ENCODE measurements at places on chromosomes 12 and 14. TPM values are rescaled to one million over a fixed set of nuclear protein-coding genes. Genes with fewer than 3 reads are reported as not detected.
A peak's percentile ranks its signal among the peaks of the same experiment; 100 is the strongest.

DNA sequence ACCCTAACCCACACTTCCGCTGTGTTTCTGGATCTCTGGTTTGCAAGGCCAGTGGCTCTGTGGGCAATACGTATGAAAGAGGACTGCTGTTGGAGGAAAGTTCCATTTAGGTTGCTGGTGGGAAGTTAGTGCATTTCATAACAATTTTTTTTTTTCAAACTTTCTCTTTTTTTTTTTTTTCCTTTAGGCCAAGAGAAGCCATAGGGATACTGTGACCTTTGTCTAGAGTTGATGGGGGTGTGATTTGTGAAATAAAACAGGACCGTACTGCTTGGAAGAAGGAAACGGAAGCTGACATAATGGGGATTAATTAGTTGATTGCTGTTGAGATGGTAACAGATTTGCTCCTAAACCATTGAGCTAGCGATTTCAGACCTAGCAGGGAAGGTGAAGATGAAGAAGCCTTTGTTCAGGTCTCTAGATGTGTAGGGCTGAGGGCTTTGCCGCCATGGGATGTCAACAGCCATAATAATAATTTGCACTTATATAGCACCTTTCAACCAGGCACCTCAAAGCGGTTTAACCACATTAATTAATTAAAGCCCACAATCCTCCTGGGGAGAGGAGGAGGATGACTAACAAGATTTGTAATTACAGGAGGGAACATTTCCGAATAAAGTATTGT, 315.3 kb downstream of the ZFP36L1 start:
- no peak for DNase-seq

The KLHL28 gene
- total RNA-seq = 16.1 TPM

- DNase-seq = peak; percentile 87
Observed at GRCh38 chr14:103057372-103058163, at the start of gene CDC42BPB. TSS of gene CDC42BPB (minus strand) at chr14:103057549. CDS start at chr14:103057173, 376 bp downstream.

GRCh38 chr12:102480406-102480805, at the start of gene IGF1:
TSS of gene IGF1 (minus strand) at chr12:102480563. CDS start at chr12:102480381, 182 bp downstream.
- no peak for DNase-seq

DNA sequence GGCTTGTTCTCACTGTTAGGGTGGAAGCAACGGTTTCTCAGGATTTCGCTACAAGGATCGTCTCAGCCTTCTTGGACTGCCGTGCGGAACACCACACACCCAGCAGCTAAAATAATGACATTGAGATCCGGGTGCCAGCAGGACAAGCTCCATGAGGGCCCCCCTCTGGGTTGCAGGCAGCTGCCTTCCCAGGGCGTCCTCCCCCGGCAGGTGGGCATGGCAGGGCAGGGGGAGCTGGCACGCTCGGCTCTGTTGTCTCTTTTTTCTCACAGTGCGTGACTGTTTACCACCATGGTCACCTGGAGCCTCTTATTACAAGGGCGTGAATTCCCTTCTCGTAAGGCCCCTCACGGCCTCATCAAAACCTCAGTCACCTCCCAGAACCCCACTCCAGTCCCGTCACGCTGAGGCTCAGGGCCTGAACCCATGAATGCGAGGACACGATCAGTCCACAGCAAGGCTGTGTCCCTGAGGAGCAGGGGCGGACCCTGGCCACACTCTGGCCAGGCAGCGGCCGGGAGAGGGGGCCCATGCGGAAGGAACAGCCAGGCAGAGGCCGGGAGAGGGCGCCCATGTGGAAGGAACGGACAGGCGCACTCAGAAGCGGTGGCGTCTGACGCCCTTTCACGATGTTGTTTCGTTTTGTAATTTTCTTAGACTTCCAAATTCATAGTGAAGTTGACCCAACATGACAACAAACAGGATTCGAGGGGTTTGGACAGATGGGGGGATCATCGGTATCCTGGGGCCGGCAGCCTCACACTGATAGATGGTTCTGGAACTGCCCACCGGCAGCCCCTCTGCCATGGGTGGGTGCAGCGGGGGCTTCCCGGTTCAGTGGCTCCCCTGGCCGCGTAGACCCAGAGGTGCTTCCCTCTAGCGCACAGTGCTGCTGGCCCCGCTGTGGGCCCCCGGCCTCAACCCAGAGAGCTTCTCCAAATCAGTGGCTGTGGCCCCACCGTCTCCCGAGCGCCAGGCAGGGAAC, 10.0 kb downstream of the LRCOL1 start:
- peak; percentile 75 for DNase-seq

The EPYC gene
- not detected for total RNA-seq

GRCh38 chr12:76702946-76703345, 61.0 kb upstream of the ZDHHC17 start:
- DNase-seq = no peak

- DNase-seq = no peak
Observed at GRCh38 chr12:103905730-103906349, 24.4 kb upstream of the HSP90B1 start.

- no peak for DNase-seq
Observed at GRCh38 chr12:50845021-50845647, 2.4 kb downstream of the TMPRSS12 start.

DNA sequence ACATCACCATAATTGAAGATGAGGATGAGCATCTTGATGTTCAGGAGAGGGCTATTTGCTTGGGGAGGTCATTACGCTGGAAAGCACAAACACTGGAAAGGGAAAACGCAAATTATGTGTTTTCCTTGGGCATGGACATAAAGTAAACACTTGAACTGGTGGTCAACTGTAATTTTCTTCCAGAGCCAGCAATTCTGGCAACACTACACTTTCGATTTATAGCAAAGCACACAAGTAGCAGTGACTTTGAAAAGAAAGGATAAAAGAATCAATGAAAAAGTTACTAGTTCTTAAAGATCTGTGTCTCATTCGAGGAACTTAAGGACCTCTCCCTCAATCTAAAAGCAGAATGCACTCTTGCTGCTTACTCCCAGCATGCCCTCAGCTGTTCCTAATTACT, 2.2 kb downstream of the CLEC14A start:
- no peak for DNase-seq

GRCh38 chr14:61090432-61091216, 109.6 kb downstream of the SLC38A6 start:
- no peak for DNase-seq

DNA sequence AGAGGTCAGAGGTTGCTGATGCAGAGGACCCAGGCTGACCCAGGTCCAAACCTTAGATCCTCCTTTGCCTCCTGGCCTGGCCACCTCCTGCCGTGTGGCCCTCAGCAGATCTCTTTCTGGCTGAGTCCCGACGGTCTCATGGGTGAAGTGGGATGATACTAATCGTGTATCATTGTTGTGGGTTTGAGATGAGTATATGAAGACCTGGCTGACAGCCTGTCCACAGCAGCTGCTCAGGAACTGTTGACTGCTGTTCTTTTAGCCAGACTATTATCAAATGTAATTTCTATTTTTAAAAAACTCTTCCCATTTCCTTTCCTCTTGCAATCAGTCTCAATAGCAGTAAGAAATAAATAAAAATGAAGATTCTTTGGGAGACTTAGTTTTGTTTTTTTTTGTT, 45.6 kb downstream of the ANKRD9 start:
- peak; percentile 17 for DNase-seq

GRCh38 chr12:51533799-51534198, 57.2 kb upstream of the SCN8A start:
- no peak for DNase-seq

- DNase-seq = no peak
Observed at GRCh38 chr12:79422060-79422812, 268.5 kb downstream of the PAWR start.

DNA sequence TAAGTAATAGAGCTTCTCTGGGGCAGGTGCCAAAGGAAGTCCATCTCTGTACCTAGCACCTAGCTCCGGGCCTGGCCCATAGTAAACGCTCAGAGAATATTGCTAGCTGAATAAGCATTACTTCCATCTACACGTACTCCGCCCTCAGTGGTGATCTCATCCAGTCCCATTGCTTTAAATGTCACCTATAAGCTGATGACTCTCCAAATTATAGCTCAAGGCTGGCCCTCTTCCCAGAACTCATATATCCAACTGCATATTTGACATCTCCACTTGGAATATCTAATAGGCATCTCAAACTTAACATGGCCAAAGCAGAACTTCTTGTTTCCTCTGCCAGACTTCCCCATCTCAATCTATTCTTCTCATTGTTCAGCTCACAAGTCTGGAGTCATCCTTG, 6.9 kb upstream of the DYNLL1 start:
- no peak for DNase-seq

DNA sequence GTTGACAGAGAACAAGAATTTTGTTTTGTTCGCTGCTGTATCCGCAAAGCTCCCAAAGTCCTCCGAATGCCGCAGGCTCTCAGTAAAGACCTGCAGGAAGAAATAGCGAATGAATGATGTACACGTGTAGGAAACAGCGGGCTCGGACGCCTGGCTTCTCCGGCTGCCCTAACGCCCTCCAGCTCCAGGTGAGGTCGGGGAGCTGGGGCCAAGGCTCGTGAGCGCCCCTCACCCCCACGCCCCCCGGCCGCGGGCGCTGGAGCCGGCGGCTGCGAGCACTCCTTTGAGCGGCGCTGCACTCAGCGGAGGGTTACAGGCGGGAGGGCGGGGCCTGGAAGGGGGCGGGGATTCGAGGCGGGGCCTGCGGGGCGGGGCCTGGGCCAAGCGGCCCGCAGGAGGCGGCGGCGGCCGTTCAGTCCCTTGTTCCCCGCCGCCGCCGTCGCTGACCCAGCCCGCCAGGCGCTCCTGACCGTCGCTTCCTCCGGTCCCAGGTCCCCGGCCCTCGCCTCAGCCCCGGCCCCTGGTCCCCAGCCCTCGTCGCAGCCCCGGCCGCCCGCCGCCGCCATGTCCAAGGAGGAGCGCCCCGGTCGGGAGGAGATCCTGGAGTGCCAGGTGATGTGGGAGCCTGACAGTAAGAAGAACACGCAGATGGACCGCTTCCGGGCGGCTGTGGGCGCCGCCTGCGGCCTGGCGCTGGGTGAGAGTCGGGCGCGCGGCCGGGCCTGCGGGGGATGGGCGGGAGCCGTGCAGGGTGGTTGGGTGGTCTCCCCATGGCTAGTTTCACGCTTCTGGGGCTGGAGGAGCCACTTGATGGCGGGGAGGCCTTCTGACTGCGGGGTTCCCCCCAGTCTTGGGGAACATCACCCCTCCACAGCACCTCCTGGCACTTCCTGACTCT, at the start of gene AACS:
TSS of gene AACS (plus strand) at position 415 of the 898 bp plus-strand sequence. CDS start at position 565, 150 bp downstream.
- peak; percentile 85 for DNase-seq

- DNase-seq = no peak
Observed at GRCh38 chr14:77086017-77086727, 11.9 kb upstream of the CIPC start.

All from mucosa of descending colon (tissue), 3 donors.